ENCODE measurements at places on chromosomes 7 and 10.
A peak's percentile ranks its signal among the peaks of the same experiment; 100 is the strongest.

DNA sequence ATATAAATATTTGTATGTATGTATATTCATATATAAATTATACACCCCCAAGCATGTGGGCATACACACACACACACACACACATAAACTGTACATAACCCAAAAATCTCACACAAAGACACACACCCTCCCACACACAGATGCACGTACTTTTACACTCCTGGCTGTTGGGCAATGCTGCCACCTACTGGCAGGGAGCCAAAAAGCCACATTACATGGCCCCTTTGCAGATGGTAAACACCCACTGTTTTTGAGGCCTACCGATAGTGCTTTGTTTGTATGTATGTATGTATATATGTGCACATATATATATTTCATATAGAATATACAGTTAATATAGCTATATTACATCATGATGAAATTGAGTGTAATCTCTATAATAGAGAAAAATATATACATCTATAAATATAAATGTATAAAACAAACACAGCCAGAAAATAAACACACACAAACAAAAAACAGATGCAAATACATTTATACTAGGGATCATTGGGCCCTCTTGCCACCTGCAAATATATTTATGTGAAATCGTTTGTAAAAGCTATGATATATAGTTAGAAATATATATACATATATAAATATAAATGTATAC, 120.1 kb upstream of the ACBD5 start:
- DNase-seq = peak; percentile 85
- no peaks in the 10 kb centered on the region for H3K4me1 ChIP-seq
- no peaks in the 10 kb centered on the region for H3K36me3 ChIP-seq
- no peak overlapping the region for H3K27ac ChIP-seq
- no peak overlapping the region for H3K4me3 ChIP-seq
- H3K27me3 ChIP-seq = no peaks in the 10 kb centered on the region

- no peak overlapping the region for H3K4me3 ChIP-seq
- no peaks in the 10 kb centered on the region for H3K27me3 ChIP-seq
- H3K27ac ChIP-seq = peak overlapping the region; percentile 37
- peaks cover 15% of the 10 kb centered on the region for H3K4me1 ChIP-seq
Measured at GRCh38 chr7:1059200-1060091, 15.1 kb downstream of the GPR146 start.

- H3K4me1 ChIP-seq = no peaks in the 10 kb centered on the region
- no peak overlapping the region for H3K4me3 ChIP-seq
- DNase-seq = no peak
- peaks cover 7% of the 10 kb centered on the region for H3K36me3 ChIP-seq
- H3K27me3 ChIP-seq = no peaks in the 10 kb centered on the region
Measured at GRCh38 chr10:3137958-3138726, 34.4 kb downstream of the PITRM1 start.

DNA sequence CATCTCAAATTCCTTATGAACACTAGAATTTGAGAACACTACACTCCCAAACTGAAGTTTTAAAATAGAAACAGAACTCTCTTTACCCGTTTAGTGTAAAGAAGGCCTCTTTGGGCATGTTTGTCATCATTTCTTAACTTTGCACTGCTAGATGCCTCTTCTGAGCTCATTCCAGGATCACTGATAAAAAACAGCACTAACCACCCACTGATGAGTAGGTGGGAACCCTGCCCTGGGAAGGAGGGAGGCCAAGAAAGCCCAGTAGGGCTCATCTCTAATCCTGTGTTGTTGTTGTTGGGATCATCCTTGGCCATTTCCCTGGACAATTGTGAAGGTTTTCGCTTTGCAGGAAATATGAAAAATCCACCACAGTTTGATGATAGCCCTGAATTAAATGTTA, 68.2 kb downstream of the CUBN start:
- no peaks in the 10 kb centered on the region for H3K27me3 ChIP-seq
- H3K4me1 ChIP-seq = peaks cover 20% of the 10 kb centered on the region
- DNase-seq = no peak
- no peak overlapping the region for H3K4me3 ChIP-seq
- peak overlapping the region; percentile 88 for H3K27ac ChIP-seq
- H3K36me3 ChIP-seq = no peaks in the 10 kb centered on the region
